ENCODE measurements at places on chromosomes 13 and 19. TPM values are rescaled to one million over a fixed set of nuclear protein-coding genes. Genes with fewer than 3 reads are reported as not detected.
A peak's percentile ranks its signal among the peaks of the same experiment; 100 is the strongest.

GRCh38 chr19:5436106-5436947, 18.9 kb upstream of the ZNRF4 start:
- no peak overlapping the region for H3K4me3 ChIP-seq
- H3K4me1 ChIP-seq, result peaks cover 3% of the 10 kb centered on the region
- no peak overlapping the region for H3K27ac ChIP-seq

GRCh38 chr19:45900738-45901431, 1.5 kb downstream of the MYPOP start:
- no peaks in the 10 kb centered on the region for H3K27me3 ChIP-seq
- DNase-seq, result no peak
- no peak overlapping the region for H3K27ac ChIP-seq
- peak overlapping the region; percentile 58 for H3K4me3 ChIP-seq
- H3K36me3 ChIP-seq, result peaks cover 11% of the 10 kb centered on the region

GRCh38 chr13:61123538-61124289, 291.9 kb downstream of the PCDH20 start:
- no peaks in the 10 kb centered on the region for H3K36me3 ChIP-seq
- DNase-seq, result no peak
- no peaks in the 10 kb centered on the region for H3K27me3 ChIP-seq
- no peak overlapping the region for H3K4me3 ChIP-seq
- H3K27ac ChIP-seq, result no peak overlapping the region
- H3K4me1 ChIP-seq, result no peaks in the 10 kb centered on the region

DNA sequence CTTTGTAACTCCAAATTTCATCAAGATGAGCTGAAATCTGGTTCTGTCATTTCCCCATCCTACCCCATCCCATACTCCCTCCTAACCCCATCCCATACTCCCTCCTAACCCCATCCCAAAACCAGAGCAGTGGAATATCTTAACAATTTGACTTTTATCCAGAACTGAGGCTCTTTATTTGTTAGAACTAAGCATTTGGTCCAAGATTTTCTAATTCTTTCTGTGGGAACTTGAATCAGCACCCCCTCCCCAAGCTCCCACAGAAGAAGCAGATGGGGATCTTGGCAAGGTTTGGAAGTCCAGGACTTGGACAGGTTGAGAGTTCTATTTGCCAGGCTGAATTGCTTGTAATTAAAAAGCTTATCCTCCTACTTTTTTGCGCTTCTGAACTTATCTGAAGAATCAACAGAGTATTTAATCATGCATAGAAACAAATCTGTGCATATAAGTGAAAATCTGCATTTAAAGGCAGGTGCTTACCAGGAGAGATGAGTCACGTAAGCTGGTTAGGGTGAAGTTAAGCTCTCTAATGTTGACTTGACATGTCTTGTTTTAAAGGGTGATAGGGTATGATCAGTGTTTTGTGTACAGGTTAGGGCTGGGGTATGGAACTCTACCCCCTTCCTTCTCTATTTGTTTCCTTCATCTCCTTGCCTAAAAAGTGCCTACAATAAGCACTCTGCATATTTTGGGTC, 111.1 kb downstream of the COG6 start:
- no peak overlapping the region for H3K4me3 ChIP-seq
- H3K36me3 ChIP-seq, result no peaks in the 10 kb centered on the region
- peaks cover 6% of the 10 kb centered on the region for H3K4me1 ChIP-seq
- H3K27ac ChIP-seq, result no peak overlapping the region

DNA sequence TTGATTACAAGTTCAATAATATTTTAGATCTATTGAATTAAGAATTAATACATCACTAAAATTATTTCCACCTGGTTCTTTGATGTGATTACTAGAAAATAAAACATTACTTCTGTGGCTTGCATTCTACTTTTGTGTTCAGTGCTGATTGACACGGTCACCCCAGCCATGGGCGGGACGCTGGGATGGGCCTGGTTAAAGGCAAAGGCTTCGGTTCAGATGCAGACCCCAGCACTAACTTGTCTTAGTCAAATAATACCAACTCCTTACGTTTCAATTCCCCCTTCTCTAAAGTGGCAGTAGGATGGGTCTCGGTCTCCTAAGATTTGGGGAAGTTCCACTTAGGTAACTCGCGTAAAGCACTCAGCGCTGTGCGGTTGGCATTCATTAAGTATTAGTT, 144.9 kb downstream of the URI1 start:
- no peaks in the 10 kb centered on the region for H3K4me1 ChIP-seq
- no peaks in the 10 kb centered on the region for H3K36me3 ChIP-seq
- H3K4me3 ChIP-seq, result no peak overlapping the region
- no peak overlapping the region for H3K27ac ChIP-seq
- no peaks in the 10 kb centered on the region for H3K27me3 ChIP-seq

- no peak overlapping the region for H3K27ac ChIP-seq
- H3K4me1 ChIP-seq, result no peaks in the 10 kb centered on the region
- H3K36me3 ChIP-seq, result no peaks in the 10 kb centered on the region
- no peak for DNase-seq
- H3K27me3 ChIP-seq, result no peaks in the 10 kb centered on the region
- H3K4me3 ChIP-seq, result no peak overlapping the region
These were observed 12.6 kb upstream of the METTL21C start for GRCh38 chr13:102707467-102707866.

DNA sequence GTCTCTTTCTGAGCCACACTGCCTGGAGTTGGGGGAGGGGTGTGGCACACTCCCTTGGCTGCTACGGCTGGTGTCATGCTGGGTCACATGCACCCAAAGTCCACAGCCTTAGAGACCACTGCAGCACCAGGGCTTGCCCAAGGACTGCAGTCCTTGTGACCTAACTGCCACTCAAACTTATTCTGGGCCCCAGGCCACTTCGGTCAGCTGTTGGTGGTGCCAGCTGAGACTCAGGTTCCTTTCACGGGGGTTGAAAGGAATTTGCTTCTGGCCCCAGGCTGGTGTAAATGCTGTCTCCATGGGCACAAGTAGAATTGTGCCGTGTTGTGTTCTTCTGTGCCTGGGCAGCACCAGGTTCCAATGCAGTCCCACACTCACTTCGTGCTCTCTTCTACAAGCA, 9.5 kb upstream of the VN1R1 start:
- DNase-seq, result no peak
- no peaks in the 10 kb centered on the region for H3K27me3 ChIP-seq
- H3K4me3 ChIP-seq, result no peak overlapping the region
- H3K36me3 ChIP-seq, result peaks cover 36% of the 10 kb centered on the region

GRCh38 chr13:49914947-49915346, 21.2 kb downstream of the SPRYD7 start:
- H3K27ac ChIP-seq, result no peak overlapping the region
- no peaks in the 10 kb centered on the region for H3K4me1 ChIP-seq
- no peak for DNase-seq
- peaks cover 7% of the 10 kb centered on the region for H3K36me3 ChIP-seq
- no peaks in the 10 kb centered on the region for H3K27me3 ChIP-seq
- H3K4me3 ChIP-seq, result no peak overlapping the region

GRCh38 chr13:38566519-38566918, 120.4 kb upstream of the FREM2 start:
- no peak overlapping the region for H3K27ac ChIP-seq
- no peaks in the 10 kb centered on the region for H3K36me3 ChIP-seq
- H3K27me3 ChIP-seq, result no peaks in the 10 kb centered on the region
- DNase-seq, result no peak
- H3K4me3 ChIP-seq, result no peak overlapping the region

DNA sequence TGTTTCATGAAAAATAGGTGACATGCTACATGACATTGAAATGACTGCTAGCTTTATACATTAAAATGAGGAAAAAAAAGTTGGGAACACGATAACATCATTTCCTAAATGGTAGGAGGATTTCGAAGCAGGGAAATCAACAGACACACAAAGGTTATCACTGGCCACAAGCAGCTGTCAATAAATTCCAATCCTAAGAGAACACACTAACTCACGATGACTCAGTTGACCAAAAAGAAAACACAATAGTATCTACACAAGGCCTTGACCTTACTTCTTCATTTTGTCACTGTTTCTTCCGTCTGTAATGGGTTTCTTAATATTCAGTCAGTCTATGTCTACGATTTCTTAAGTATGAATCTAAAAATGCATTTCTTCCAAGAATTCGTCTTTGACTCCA, 36.5 kb downstream of the STARD13 start:
- peaks cover 10% of the 10 kb centered on the region for H3K27me3 ChIP-seq
- no peak for DNase-seq
- H3K27ac ChIP-seq, result no peak overlapping the region
- H3K36me3 ChIP-seq, result no peaks in the 10 kb centered on the region

DNA sequence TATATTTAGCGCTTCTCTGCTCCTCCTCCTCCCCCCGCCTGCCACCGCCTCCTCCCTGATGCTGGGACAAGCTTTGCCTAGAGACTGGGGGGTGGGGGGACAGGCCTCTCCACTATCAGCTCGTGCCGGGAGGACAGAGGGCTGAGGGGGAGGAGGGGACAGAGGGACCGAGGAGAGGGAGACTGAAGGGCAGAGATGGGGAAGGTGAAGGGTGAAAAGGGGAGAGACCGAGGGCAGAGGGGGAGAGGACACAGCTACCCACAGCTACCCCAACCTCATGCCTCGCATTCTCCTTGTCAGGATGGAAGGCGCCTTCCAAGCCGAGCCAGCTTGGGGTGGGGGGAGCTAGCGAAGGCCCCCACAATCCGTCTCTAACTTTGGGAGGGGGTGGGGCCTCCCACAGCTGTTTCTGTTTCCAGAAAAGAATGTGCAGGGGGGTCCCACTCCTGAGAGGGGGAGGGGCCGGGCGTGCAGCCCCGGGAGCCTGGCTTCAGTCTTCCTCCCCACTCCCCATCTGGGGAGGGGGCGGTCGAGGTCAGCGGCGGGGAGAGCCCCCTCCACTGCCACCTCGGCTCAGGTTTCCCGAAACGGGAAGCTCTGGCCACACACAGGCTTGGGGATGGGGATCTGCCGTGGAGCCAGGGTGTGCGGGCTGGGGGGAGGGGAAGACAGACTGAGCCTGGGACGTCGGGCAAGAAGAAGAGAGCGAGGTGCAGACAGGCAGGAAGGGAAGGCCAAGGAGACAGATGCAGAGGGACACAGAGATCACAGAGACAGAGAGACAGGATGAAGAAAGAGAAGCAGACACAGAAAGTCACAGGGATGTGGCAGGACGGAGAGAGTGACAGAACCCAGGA, 1.6 kb downstream of the DACT3 start:
- DNase-seq, result peak; percentile 27
- H3K4me1 ChIP-seq, result peaks cover 25% of the 10 kb centered on the region
- H3K4me3 ChIP-seq, result peak overlapping the region; percentile 74
- H3K27me3 ChIP-seq, result peaks cover 27% of the 10 kb centered on the region
- H3K27ac ChIP-seq, result no peak overlapping the region
- H3K36me3 ChIP-seq, result no peaks in the 10 kb centered on the region

DNA sequence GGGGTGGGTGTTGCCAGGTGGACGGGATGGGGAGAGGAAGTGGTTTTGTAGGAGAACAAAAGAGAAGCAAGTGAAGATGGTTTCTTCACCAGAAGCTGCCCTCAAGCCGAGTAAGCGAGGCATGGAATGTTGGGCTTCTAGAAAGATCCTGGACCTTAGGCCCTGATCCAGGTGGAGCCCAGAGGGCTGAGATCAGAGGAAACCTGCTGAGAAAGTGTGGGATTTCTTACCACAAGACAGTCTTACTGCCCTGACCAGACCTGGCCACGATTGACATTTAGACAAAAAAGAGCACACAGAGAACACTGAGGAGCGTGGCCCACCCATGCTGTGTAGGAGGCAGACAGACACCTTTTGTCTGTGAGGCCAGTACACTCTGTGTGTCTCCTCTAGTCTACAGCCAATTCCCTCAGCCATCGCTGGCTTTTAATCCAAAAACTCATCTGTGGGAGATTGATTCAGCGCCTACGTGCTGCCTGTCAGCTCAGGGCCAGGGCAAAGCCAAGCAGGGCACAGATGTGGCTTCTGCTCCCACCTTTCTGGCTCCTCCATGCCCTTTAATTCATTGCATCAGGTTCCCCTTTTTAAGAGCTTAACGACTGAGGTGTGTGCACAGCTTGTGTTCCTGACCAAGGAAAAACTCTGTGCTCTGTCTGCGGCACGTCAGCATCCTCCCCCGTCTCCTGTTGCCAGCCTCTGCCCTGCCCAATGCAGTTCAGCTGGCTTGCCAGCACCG, 123.3 kb downstream of the AKAP11 start:
- DNase-seq, result peak; percentile 67
- peak overlapping the region; percentile 78 for H3K4me3 ChIP-seq
- peaks cover 44% of the 10 kb centered on the region for H3K36me3 ChIP-seq
- no peaks in the 10 kb centered on the region for H3K27me3 ChIP-seq
- H3K27ac ChIP-seq, result peak overlapping the region; percentile 99

DNA sequence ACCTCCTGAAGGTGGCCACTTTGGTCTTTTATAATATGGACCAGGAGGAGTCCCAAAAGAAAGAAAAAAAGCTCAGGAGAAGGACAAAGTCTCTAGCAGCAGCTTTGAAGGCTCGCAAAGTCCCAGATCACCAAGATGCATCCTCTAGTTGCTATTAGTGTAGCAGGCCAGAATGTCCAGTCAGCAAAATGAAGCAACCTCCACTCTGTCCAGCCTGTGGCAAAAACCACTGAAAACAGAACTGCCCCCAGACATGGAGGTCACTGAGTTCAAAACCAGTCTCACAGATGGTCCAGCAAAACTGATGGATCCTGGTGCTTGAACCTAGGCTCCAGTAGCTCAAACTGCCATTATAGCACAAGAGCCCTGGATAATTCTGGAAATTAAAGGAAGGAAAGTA, 10.4 kb downstream of the LILRB4 start:
- H3K36me3 ChIP-seq, result no peaks in the 10 kb centered on the region
- no peak overlapping the region for H3K4me3 ChIP-seq
- no peak overlapping the region for H3K27ac ChIP-seq

DNA sequence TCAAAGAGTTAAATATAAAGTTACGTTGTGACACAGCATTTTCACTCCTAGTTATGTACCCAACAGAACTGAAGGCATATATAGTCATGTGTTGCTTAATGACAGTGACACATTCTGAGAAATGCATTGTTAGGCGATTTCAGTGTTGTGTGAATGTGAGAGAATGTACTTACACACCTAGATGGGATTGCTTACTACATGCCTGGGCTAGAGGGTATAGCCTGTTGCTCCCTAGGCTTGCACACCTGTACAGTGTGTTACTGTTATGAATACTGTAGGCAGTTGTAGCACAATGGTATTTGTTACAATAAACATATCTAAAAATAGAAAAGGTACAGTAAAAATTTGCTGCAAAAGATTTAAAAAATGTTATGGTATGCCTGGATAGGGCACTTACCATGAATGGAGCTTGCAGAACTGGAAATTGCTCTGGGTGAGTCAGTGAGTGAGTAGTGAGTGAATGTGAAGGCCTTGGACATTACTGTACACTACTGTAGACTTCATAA, 89.2 kb downstream of the DHRS12 start:
- H3K36me3 ChIP-seq, result no peaks in the 10 kb centered on the region
- no peak for DNase-seq
- H3K4me1 ChIP-seq, result no peaks in the 10 kb centered on the region
- no peak overlapping the region for H3K4me3 ChIP-seq
- no peak overlapping the region for H3K27ac ChIP-seq

- H3K27me3 ChIP-seq, result no peaks in the 10 kb centered on the region
- peaks cover 2% of the 10 kb centered on the region for H3K36me3 ChIP-seq
- H3K27ac ChIP-seq, result no peak overlapping the region
- no peak for DNase-seq
- no peak overlapping the region for H3K4me3 ChIP-seq
These were observed 85.9 kb downstream of the MBNL2 start for GRCh38 chr13:97307882-97308624.

The CEACAM3 gene
- total RNA-seq, result not detected

The PSG2 gene
- not detected for total RNA-seq

The ZNF681 gene
- total RNA-seq, result 6.4 TPM

The BCAM gene
- not detected for total RNA-seq

The ANGPTL8 gene
- total RNA-seq, result not detected

The AXL gene
- 0.50 TPM for total RNA-seq

Data from activated CD8-positive, alpha-beta T cell treated with anti-CD3 and anti-CD28 coated beads for 36 hours (primary cell).